Stimulated activated CD4-positive, alpha-beta T cell treated with anti-CD3 and anti-CD28 coated beads, Interleukin-1b, Interleukin-23, amount 100 ng/mL, for 48 hours (primary cell): ENCODE measurements at places on chromosomes 12 and 14.

- no peak for DNase-seq
Observed at GRCh38 chr12:59500335-59500734, 95.5 kb upstream of the SLC16A7 start.

DNA sequence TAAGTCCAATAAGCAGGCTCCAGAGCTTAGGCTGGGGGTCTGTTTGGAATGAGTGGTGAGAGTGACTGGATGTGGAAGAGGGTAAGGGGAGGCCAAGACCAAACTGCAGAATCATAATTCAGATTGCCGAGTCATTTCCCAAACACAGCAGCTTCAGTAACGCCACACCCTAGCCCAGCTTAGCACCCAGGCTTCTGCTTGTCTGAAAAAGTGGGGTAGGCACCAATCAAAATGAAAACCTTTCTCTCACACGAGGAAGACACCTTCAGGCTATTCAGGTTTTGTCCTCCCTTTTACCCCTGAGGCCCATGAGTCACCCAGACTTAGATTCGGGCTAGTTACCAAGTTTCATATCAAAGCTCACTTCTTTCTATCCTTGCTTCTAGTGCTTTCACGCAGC, 306.1 kb downstream of the DAD1 start:
- no peak for DNase-seq

DNA sequence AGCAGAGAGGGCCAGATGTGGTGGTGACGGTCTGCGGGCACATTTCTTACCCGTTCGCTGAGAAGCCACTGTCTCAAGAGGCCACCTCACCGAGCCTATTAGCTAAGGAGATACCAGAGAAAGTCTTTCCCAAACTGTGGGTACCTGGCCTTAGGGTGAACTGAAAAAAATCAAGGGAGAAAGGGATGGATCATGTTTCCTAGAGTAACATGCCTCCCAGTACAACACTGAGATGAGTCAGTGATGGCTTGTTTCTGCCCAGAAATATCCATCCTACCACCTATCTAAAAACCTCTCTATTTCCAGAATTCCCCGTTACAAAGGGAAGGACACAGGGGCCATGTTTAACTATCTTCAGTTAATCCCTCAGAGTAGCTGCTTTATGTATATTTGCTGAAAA, 83.7 kb downstream of the LMNTD1 start:
- no peak for DNase-seq

- no peak for DNase-seq
Observed at GRCh38 chr12:95318071-95318545, 100.5 kb downstream of the VEZT start.

DNA sequence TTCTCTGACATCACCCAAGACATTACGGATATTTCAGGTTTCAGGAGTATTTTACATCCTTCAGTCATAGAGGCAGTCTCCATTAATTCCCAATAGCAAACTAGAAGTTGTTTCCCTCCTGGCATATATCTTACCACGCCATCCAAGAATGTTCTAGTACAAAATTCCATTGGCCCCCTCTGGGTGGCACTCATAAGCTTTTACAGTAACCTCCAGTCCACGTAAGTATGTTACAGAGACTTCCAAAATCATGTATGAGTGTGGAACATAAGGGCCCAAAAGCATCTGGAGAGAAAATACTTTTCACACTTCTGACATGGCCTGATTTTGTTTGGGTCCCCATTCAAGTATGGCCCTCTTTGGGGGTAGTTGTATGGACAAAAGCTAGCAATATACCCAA, 58.1 kb upstream of the DHRS4 start:
- DNase-seq = no peak

DNA sequence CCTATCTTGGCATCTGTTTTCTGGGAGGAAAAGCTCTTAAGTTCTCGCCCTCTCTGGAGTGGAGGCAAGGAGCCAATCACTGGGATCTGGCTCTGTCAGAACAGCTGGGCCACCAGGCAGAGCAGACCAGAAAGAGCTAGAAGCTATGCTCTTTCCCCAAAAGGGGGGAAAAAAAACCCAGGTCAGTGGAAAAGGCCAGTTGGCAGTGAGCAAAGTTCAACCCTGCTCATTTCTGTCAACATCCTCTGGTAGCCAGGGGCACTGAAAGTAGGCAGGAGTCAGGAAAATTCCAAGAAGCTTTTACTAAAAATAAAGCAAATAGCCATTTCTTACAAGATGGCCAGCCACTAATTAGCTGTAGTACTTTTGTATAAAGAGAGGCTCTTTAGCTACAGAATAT, 36.6 kb upstream of the PAX9 start:
- DNase-seq = no peak
